ENCODE measurements at places on chromosomes 1 and 21.

DNA sequence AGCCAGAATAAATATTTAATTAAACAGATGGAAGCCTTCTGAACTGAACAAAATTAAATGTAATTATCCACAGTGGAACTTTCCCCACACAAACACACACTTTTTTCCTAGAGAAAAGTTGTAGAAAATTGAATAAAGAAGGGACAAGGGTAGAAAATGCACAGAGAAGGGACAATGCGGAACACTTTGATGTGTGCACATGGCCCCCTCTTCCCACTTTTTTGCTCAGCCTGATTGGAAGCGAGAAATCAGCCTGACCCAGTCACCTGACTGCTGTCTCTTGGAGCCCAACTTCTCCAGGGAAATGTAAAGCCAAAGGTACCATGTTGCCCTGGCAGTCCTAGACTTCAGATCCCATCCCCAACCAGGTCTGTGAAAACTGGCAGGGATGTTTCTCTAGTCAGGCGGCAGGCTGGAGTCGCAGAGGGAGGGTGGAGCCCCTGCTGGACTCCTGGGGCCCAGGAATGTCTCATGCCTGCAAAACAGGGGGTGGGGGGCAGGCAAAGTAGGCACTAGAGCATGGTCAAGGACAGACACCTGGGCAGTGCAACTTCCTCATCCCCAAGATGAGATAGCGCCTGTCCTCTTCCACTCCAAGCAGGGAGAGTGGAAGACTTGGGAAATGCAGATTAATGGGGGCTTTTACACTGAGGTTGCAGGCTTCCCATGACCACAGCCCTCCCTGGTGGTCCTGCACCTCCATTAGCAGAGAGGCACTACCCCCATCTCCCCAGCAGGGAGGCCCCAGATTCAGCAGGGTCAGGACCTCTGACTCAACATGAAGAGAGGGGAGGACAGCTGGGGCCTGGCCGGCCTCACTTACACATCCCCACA is 2.8 kb downstream of the CERS2 start:
- DNase-seq, result no peak

GRCh38 chr1:87826681-87827251 is 498.1 kb downstream of the LMO4 start:
- no peak for DNase-seq

GRCh38 chr1:31111290-31111951 is 45.9 kb upstream of the PUM1 start:
- no peak for DNase-seq

DNA sequence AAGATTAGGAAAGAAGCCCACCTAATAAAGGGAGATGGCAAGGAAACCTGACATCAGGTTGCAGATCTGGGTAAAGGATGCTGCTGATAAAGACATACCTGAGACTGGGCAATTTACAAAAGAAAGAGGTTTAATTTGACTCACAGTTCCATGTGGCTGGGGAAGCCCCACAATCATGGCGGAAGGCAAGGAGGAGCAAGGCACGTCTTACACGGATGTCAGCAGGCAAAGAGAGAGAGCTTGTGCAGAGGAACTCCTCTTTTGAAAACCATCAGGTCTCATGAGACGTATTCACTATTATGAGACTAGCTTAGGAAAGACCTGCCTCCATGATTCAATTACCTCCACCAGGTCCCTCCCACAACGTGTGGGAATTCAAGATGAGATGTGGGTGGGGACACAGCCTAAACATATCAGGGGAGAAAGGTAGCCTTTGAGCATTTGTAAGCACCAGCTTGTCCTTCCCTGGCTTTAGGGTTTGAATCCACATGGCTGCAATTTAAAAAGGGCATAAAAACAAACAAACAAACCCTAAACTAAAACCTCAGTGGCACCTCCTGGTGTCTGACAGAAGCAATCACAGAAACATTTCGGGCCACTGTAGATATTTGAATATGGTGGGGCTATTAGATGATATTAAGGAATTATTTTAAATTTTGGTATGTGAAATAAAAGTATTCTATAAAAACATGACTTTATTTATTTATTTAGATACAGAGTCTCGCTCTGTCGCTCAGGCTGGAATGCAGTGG is 33.1 kb downstream of the SLC2A7 start:
- DNase-seq, result no peak

- DNase-seq, result no peak
These were observed 3.2 kb downstream of the NRDC start for GRCh38 chr1:51875291-51875772.

DNA sequence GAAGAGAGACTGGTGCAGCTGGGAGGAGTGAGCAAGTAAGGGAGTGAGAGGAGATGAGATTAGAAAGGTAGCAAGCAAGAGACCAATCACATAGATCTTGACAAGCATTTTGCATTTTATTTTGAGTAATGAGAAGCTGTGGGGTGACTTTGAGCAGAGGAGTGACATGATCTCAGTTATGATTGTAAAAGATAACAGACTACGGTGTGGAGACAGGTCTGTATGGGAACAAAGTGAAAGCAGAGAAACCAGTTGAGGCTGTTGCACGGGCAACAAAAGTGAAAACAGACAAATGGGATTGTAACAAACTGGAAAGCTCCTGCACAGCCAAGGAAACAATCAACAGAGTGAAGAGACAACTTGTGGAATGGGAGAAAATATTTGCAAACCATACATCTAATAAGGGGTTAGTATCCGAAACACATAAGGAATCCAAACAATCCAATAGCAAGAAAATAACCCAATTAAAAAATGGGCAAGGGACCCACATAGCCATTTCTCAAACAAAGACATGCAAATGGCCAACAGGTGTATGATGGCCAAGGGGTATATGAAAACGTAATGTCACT is 68.4 kb downstream of the SNRPE start:
- no peak for DNase-seq

- no peak for DNase-seq
These were observed 38.4 kb downstream of the LEPR start for GRCh38 chr1:65458730-65459396.

DNA sequence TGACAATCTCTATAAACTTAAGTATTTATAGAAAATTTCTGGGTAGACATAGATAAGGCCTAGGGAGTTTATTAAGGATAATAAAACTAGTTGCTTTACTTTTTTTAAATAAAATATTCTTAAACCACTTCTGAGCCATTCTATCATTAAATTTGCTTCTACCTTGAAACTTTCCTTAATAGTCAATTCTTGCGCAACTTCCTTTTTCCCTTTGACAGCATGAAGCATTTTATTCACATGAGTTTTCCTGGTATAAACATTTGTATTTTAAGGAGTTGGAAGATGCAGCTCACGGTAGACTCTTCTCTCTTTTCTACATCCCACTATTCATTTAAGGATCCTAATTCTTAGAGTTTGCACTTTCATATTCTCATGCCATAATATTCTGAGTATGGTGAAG is 75.8 kb upstream of the DPH5 start:
- DNase-seq, result no peak

- no peak for DNase-seq
These were observed 71.2 kb downstream of the DPYD start for GRCh38 chr1:97849345-97850340.

DNA sequence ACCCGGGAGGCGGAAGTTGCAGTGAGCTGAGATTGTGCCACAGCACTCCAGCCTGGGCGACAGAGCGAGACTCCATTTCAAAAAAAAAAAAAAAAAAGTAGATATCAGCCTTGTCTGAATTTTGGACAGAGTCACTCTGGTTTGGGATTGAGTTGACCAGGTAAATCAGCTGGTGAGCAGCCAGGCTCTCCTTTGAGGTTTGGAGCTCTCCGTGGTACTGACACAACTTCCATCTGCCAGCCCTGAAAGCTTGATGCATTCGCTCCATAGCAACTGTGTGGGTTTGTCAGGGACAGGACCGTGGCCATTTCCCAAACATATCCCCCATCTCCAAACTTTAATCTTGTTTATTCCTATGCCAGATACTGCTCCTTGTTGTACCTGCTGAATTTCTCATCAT is 155.2 kb downstream of the DMRTA2 start:
- no peak for DNase-seq

- no peak for DNase-seq
These were observed 15.2 kb downstream of the LAMC1 start for GRCh38 chr1:183038333-183038866.

DNA sequence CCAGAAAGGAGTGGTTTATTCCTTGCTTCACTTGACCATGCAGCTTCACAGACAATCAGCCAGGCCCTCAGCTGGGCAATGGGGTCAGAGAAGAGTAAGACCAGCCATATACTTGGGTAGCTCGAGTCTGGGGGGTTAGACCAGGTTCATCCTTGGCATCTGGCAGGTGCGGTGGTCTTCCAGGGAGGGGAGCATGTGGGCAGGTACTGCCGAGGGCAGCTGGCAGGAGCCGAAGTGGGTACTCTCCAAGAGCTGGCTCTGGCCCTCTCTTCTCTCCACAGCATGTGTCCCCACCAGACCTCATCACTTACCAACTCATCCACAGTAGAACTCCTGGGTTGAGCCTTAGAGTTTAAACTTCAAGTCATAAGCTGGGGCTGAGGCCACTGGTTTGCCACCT is 156.8 kb downstream of the FOXD2 start:
- DNase-seq, result no peak

GRCh38 chr1:224124220-224124619 is 10.3 kb downstream of the FBXO28 start:
- no peak for DNase-seq

- DNase-seq, result no peak
These were observed 29.2 kb downstream of the RAP1A start for GRCh38 chr1:111648806-111649205.

GRCh38 chr21:28272272-28272992 is 720.2 kb downstream of the LTN1 start:
- DNase-seq, result no peak

DNA sequence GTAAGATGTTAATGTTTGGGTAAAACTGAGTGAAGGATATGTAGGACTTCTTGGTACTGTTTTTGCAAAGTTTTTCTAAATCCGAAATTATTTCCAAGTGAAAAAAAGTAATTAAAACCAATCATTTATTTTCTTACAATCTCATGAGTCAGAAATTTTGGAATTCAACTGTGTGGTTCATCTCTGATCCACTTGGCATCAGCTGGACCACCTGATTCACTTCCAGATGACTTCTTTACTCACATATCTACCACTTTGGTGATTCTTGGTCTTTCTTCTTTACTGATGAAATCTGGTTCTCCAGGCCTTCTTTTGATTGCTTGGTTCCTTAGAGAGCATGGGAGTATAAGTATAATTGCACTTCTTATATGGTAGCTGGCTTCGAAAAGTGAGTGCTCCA is 254.9 kb upstream of the CACYBP start:
- DNase-seq, result no peak

GRCh38 chr1:3438661-3439180 is 15.7 kb upstream of the ARHGEF16 start:
- DNase-seq, result no peak

- no peak for DNase-seq
These were observed 29.1 kb upstream of the SCCPDH start for GRCh38 chr1:246695136-246695535.

DNA sequence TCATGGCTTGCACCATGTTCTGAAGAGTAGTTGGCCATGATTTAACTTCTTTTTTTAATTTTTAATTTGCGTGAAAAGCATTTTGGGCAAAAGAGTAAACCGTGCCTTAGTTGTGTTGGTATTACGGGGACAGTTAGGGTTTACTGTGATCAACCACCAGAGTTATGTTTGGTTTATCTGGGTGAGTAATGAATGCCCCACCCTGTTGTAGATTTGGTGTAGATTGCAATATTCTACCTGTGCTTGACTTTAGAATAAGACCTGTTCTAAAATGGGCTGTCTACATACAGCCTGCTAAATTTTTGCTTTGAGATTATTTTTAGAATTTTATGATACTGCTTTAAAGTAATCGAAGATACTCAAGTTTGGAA is 1.4 kb downstream of the USP25 start:
- DNase-seq, result no peak

DNA sequence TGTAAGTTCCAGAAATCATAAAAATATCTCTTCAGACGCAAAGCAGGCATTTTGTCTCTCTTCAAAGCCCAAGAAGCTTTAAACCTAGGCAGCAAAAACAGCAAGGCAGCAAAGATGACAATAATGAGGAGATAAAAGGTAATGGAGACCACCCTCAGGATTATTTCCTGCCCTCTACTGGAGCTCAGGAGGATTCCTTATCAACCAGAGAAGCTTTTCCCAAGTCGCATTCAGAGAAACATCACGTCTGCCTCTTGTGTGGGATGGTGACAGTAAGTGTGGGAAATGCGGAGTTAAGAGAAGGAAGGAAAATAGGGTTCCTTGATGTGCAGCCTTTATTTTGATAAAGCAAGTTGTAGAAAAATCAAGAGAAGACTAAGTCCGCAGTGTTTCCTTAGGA is 365.8 kb downstream of the RGS7 start:
- DNase-seq, result no peak

DNA sequence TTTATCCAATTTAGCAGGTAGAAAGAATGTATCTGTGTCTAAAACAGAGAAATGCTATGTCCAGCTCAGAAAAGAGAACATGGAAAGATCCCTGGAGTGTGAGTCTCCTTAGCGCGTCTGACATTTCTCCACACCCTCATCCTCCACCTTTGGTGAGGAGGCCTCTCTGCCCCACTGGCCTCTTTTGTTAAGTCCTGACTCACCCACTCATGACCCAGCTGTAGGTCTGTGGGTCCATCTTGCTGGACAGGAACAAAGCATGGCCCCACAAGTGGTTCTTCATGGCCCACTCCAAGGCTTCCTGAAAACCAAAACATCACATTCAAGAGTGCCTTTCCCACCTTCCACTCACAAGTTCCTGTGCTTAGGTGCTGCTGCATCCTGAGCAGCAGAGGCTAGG is 15.8 kb downstream of the SEC16B start:
- DNase-seq, result no peak

DNA sequence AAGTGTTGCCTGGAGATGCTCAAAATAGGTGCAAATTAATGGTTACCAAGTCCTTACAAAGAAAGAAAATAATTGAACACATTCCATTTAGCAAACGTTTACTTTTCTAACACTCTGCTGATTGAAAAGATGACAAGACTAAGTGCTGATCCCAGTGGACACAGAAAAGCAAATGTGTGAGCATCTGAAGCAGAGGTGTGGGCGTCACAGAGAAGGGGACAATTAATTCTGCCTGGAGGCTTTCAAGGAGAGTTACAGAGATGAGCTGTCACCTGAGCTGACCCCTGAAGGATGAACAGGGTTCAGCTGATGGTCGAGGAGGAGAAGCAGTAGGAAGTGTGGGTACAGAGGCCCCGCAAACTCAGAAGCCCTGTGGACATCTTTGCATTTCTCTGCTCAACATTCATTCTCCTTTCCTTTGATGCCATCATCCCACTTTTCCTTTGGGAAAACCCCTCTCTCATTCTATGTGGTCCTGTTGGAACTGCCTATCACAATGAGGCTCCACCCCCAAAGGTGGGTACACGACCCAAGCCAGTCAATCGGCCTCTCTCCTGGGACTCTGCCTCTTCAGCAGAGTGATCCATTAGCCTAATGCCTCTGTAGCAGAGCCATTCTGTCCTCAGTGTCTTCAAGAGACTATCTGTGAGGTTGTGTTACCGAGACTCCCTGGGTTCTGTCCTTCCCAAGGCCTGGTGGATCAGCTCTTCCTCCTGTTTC is 17.2 kb upstream of the PLA2G2E start:
- DNase-seq, result no peak

Data from WERI-Rb-1 (cell line).